Stimulated activated CD4-positive, alpha-beta T cell treated with anti-CD3 and anti-CD28 coated beads, Interleukin-1b, Interleukin-23, amount 100 ng/mL, for 1 hour (primary cell): ENCODE measurements at places on chromosomes 7 and 10.

- no peak for DNase-seq
Measured at GRCh38 chr10:35784751-35785150, 142.7 kb upstream of the FZD8 start.

DNA sequence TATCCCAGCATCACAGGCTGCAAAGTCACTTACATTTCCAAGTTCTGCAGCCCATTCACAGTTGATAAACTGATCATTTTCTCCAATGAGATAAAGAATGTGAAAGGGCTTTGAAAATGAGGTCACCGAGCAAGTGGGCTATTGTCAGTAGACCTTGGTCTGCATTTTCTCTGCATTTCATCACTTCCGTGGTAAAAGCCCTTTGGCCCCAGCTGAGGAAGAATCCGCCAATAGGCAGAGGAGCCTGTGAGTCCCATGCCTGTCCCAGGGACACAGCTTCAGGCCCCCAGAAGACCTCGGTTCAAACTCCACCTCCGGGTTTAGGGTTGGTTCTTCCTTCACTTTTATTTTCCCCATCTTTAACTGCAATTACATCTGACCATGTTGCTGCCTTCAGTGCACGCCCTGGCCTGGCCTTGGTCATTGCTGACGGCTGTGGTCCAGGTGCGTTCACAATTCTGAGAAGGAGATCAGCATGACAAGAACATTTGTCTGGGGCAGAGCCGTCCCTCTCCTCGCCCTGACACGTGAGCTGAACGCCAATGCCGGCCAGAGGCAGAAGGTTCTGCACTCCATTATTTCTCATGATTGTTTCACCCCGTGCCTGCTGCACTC lies 292.5 kb downstream of the TCERG1L start:
- DNase-seq: no peak

DNA sequence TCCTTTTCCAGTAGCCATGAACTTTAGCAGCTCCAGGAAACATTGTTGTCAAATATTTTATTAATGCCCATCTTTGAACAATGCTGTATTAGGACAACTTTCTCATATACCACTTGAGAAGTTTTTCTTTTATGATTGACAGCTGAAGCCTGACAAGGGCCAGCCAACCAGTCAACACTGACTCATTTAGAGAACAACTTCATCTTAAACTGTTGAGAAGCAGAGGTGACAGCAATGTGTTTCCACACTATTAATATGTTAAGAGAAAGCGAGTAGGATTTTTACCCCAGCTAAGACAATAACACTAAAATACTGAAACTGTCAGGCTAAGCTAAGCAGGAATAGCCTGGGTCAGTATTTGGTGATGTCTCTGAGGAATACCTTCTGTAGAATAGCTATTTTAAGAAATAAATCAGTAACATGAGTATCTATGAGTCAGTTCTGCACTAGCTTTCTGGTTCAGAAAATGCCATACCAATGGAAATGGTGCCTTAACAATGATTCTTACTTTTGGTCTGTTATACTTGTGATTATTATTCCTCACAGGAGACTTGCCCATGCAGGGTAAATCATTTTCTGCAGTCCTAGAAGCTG lies 168.8 kb upstream of the POT1 start:
- DNase-seq: no peak

GRCh38 chr7:128176696-128177095 lies 64.4 kb upstream of the LEP start:
- DNase-seq: no peak

GRCh38 chr7:44824894-44825526 lies 22.9 kb downstream of the H2AZ2 start:
- no peak for DNase-seq

DNA sequence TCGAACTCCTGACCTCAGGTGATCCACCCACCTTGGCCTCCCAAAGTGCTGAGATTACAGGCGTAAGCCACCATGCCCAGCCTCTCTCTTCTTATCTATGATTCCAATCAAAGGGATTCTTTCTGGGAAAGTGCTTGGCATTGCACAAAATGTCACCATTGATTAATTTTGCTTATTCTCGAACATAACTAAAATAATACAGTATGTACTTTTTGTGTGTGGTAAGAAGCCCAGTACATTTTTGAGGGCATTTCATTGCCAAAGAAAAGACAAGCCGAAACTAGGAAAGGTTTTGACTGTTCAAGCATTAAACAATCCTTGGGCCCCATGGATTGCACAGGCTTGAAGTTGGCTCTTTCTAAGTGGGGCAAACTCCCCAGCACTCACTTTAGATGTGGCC lies 18.3 kb upstream of the CACUL1 start:
- no peak for DNase-seq

DNA sequence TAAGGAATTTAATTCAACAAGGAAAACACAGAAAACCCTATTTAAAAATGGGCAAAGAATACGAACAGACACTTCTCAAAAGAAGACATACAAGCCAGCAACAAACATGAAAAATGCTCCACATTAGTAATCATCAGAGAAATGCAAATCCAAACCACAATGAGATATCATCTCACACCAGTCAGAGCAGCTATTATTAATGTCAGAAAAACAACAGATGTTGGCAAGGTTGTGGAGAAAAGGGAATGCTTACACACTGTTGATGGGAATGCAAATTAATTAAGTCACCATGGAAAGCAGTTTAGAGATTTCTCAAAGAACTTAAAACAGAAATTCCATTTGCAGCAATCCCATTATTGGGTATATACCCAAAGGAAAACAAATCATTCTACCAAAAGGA lies 55.2 kb downstream of the GCC1 start:
- no peak for DNase-seq

GRCh38 chr7:45937301-45937700 lies 16.2 kb upstream of the IGFBP3 start:
- DNase-seq: no peak

GRCh38 chr10:28681291-28681763 lies 4.0 kb downstream of the BAMBI start:
- no peak for DNase-seq

GRCh38 chr10:44293306-44293778 lies 91.6 kb downstream of the CXCL12 start:
- no peak for DNase-seq
